Memory B cell (primary cell): ENCODE measurements at places on chromosomes 6 and 20.

- DNase-seq: no peak
Observed at GRCh38 chr20:62206388-62206775, 13.7 kb downstream of the HRH3 start.

- no peak for DNase-seq
Observed at GRCh38 chr6:128855581-128856085, 27.3 kb upstream of the LAMA2 start.

GRCh38 chr6:89148016-89148750, 2.3 kb downstream of the PM20D2 start:
- DNase-seq: no peak

DNA sequence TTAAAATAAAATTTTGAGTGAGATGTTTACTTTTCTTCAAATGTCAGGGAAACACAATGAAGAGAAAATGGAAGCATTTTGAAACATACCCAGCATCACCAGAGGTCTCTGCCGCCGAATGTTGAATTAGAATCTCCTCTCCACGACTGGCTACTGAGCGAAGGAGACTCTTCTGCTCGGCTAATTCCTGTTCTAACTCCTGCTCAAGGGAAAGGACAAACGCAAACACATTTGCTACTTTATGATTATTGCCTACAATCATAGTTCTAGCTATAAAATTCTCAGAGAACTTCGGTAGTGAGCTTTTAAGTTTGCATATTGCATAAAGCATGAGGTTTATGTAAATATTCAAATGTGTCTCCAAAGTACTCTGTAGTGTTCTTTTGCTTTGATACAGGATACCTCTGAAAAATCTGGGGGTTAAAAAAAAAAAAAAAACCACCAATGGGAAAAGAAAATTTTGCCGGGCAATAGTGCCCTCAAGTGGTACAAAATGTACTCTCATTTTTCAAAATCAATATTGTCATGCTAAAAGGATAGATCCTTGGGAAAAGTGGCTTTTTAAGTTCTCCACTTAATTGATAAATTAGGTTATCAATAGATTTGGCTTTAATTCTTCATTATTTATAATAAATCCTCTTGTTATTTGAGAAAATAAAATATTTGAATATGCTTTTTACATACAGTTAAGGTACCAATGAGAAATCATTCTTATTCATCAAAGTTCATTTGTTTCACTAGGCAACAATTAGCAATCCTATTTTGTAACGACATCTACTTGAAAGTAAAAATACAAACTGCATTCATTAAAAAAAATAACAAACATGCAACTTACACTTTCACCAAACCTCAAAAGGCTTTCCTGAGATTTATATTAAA, 369.0 kb downstream of the SYNE1 start:
- DNase-seq: no peak

DNA sequence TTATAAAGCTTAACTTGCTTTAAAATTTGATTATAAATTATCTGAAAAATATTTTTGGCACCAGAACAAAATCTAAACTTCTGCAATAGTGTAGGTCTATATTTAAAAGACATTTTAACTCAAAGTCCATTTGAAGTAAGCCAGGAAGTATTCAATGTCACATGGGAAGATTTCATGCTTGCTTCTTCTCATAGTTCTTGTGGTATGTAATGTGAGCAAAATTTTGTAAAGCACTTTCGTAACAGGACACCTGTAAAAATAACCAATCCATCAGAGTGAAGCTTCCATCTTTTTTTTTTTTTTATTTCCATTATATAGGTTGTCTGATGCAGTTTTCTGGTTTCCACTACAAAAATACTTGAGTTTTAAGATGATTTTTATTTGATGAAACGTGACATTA, 386.1 kb downstream of the LAMA2 start:
- no peak for DNase-seq

GRCh38 chr20:58747211-58747610, 54.6 kb downstream of the NPEPL1 start:
- DNase-seq: no peak

DNA sequence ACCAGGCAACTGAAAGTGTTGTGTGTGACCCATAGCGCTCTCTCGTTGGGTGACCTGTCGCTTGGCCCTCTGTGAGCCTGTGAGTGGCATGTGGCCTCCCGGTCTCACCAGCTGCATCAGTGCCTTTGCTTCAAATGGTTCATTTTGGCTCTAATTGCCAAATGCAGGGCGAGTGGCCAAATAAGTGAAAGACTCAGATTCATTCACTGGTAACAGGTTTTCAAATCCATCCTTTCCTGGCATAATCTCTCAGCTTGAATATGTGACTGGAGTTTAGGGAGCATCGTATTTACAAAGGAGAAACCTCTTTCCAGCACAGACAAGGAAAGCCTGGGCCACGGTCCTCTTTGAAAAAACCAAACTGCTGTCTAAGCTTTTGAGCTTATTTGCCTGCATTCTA, 321.6 kb upstream of the QKI start:
- DNase-seq: no peak

GRCh38 chr6:24451581-24452388, 37.6 kb downstream of the GPLD1 start:
- DNase-seq: no peak

GRCh38 chr6:31394381-31394780, 9.0 kb upstream of the MICA start:
- no peak for DNase-seq

GRCh38 chr20:48038713-48039112, 253.4 kb upstream of the SULF2 start:
- DNase-seq: no peak

- DNase-seq: no peak
Observed at GRCh38 chr6:79650950-79651349, 19.8 kb downstream of the SH3BGRL2 start.

DNA sequence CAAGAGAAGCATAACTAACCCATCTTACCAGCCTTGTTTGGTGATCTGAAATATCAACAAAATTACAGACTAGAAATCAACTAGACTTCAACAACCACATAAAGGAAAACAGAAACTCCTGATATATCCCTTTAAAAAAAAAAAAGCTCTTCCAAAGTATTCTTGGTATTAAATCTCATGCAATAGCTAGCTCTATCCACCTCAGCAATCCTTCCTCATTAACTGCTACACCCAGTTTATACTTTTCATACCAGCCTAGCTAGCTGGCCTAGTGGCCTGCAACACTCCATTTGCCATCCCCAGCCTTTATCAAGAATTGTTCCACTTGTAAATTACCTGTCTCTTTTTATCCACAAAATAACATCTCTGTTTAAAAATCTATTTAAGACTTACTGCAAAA, 69.0 kb downstream of the BACH2 start:
- no peak for DNase-seq

- no peak for DNase-seq
Observed at GRCh38 chr6:158303210-158303731, 9.0 kb upstream of the TULP4 start.

- DNase-seq: no peak
Observed at GRCh38 chr6:18135171-18135570, 12.7 kb upstream of the NHLRC1 start.

GRCh38 chr6:43790031-43790430, 20.0 kb downstream of the VEGFA start:
- no peak for DNase-seq

GRCh38 chr20:57716901-57717300, 7.1 kb upstream of the PMEPA1 start:
- DNase-seq: no peak

GRCh38 chr6:82183642-82184282, 63.8 kb downstream of the IBTK start:
- no peak for DNase-seq

GRCh38 chr20:1505361-1505760, 14.1 kb upstream of the SIRPB2 start:
- no peak for DNase-seq

GRCh38 chr6:12051861-12052368, 39.8 kb downstream of the HIVEP1 start:
- no peak for DNase-seq

GRCh38 chr6:23228439-23229024, 659.2 kb downstream of the HDGFL1 start:
- no peak for DNase-seq

DNA sequence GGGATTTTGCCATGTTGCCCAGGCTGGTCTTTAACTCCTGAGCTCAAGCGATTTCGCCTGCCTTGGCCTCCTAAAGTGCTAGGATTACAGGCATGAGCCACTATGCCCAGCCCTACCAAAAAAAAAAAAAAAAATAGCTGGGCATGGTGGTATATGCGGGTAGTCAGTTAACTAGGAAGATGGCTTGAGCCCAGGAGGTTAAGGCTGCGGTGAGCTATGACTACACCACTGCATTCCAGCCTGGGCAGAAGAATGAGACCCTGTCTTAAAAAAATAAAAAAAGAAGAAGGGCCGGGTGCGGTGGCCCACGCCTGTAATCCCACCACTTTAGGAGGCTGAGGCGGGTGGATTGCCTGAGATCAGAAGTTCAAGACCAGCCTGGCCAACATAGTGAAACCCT, 50.2 kb downstream of the ELOVL2 start:
- DNase-seq: no peak

DNA sequence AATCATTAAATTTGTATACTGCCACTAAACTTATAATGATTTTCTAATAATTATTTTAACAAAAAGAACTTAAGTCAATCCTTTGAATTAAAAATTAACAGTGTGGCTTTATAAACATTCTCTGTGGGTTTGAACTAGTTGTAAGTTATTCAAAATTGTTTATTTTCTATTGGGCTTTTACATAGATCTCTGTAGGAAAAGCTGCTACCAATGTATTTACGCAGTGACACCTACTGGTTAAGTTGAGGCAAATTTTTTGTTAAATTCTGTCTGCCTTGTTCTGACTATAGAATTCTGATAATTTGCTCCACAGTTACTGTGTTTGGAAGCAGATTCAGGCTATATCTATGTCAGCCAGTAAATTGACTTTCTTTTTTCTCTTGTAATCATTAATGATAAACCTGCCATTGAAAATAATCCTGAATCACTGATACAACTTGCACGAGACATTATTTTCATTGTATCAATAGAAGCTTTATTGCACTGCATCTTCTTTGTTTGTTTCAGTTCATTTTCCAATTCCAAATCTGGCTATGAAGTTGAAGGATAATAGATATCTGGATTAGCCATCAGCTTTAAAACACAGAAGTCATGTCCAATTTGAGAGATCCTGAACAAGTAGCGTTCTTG, 66.0 kb upstream of the UTRN start:
- no peak for DNase-seq

DNA sequence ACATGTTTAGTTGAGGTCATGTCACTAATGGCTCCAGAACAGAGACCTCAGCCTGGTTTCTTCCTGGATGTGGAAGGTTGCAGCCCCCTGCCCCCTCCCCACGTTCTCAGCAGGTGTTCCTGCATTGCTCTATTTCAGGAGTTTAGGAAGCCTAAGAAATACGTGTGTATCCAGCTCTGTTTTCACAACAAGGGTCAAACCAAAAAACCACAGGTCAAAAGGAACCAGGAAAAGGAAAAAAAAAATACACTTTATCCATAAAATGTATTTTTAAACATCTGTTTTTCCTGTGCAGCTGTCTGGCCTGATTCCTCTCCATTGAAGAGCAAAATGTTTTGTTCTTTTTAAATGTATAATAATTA, 107.9 kb upstream of the PLEKHG1 start:
- DNase-seq: no peak

DNA sequence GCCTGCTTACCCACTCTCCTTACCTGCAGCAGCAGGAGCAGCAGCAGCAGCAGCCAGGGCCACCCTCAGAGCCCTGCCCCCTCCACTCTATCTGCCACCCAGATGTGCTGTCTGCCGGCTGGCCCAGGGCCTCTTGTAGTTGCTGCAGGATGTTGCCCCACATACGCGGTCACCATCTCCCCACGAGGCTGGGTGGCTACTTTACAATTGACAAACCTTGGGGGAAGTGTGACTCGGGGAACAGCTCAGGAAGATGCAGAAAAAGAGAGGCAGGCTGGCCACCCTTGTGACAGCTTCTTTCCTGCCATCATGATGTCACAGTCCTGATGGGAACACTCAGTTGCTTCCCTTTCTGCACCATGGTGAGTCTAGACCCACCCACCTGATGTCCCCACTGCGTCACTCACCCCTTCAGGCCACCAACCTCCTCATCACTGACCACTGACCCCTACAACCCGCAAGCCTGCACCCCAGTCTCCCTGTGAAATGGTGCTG, 14.5 kb downstream of the TREM1 start:
- DNase-seq: no peak

DNA sequence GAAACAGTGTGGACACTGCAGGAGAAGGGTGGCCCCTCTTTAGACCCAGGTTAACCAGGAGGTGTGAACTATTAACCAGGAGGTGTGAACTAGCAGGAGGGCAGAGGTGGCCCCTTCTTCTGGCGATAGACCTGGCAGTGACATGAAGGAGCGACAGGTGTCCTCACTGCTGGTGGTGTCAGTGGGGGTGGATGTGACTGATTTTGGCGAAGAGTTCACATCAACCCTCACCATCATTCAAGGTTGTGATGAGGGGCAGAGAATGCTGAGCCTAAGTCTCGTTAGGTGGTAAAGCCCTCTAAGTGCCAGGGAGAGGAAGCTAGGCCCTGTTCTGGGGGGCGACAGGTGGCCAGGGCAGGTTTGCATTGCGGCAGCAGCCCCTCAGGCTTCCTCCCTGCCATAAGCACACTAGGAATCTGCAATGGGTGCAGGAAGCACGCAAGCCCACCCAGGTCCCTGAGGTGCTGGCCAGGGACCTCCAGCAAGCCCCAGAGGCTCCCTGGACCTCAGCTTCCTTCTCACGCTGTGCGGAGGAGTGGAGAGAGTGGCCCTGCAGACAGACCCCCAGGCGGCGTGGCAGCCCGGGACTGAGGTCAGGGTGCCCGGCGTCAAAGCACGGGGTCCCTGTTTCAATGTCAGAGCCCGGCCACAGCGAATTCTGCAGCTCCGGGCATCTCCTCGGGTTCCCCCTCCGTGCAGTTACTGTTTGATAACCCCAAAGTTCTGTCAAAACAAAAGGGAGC, 13.7 kb downstream of the NPEPL1 start:
- DNase-seq: no peak

DNA sequence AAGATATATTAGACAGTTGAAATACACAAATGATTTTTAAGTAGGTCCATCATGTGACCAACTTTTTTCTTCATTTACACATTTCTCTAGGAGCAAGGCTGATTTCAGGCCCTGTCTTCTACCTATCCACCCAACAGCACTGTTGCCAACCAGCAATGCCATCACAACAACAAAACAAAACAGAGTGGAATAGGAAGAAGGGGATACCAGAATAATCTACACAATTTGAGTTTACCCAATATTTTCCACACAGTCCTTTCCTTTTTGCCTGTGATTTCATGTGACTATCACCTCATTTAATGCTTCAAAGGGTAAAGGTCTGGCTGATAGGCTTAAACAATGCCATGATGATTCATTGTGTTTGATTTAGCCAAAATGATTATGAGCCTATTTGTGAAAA, 94.9 kb downstream of the MTFR2 start:
- no peak for DNase-seq

- DNase-seq: no peak
Observed at GRCh38 chr6:128280066-128280465, 240.3 kb downstream of the PTPRK start.

GRCh38 chr20:32201977-32202363, 5.6 kb downstream of the PLAGL2 start:
- DNase-seq: no peak

GRCh38 chr6:135176464-135176863, 4.6 kb upstream of the MYB start:
- DNase-seq: no peak
